AG04449 (cell line): ENCODE measurements at places on chromosomes 11 and 22.

DNA sequence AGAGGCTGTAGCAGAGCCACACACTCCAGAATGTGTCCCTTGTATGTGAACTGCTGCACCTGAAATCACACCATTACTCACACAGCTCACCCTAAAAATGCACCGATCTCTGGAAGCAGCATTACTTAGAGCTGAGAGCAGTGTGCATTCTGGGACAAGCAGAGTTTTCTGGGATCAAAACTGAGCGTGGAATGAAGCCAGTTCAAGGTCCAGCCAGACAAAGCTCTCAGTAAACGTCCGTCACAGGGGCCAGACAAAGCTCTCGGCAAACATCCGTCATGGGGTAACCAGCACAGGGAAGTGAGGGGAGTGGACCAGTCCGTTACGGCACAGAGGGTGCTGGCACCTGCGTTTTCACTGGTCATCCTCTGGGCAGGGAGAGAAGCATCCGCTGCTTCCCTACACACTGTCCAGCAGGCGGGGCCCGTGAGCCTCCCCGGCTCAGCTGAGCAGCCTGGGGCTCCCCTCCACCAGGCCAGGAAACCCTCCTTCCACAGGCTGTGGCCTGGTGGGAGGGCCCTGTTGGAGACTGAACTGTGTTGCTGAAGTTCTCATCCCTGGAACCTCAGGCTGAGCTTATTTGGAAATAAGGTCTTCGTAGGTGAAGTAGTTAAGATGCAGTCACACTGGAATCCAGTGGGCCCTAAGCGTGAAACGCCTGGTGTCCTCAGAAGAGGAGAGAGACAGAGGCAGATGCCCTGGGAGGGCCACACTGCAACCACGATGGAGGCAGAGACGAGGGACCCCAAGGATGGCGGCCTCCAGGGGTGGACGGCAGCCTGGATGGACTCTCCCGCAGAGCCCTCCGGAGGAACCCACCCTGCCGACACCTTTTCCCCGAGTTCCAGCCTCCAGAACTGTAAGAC, 883.9 kb downstream of the BRD1 start:
- no peak for DNase-seq

- DNase-seq: no peak
Observed at GRCh38 chr11:69807106-69807815, 12.0 kb downstream of the FGF3 start.

- no peak for DNase-seq
Observed at GRCh38 chr22:48257685-48258055, 1495.2 kb downstream of the TBC1D22A start.

GRCh38 chr11:72750556-72751115, 1.6 kb downstream of the ARAP1 start:
- DNase-seq: no peak

DNA sequence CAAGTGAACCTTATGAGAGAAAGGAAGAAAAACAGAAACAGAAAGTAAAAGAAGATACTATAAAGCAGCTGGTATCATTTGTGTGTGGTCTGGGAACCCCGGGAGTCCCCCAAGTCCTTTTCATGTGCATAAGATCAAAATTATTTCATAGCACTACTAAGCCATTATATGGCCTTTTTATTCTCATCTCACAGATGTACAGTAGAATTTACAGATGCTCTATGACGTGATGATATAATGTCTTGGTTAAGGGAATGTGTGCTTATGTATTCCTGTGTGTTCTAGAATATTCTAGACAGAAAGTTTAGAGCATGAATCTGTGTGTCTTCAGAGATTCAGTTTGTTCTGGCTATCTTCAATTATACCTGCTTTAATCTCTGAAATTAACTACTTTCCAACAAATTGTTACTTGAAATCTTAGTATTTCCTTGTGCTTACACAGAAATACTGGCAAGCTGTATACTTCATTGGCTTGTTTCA, 8.6 kb upstream of the TPP1 start:
- no peak for DNase-seq

DNA sequence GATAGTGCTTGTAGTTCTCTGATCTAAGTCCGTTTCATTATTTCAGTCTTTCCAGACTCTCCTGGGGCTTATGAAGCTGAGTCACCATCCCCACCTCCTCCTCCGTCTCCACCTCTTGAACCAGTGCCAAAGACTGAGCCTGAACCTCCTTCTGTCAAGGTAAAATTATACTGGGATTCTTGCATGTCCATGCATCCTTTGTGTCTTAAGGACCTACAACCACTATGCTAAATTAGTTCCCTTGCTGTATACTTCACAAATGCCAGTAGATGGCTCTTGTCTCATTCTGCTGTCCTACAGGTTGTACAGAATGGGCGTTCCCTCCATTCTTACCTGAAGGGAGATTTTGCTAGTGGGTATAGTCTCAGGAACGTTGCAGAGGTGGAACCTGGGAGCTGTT, 42.2 kb downstream of the POLD3 start:
- no peak for DNase-seq

GRCh38 chr11:43278193-43278956, 33.4 kb upstream of the API5 start:
- no peak for DNase-seq

- no peak for DNase-seq
Observed at GRCh38 chr11:109267293-109268095, 154.5 kb upstream of the C11orf87 start.

GRCh38 chr11:18324381-18324780, 2.0 kb downstream of the GTF2H1 start:
- DNase-seq: no peak

GRCh38 chr11:125941619-125942611, 3.9 kb upstream of the VSIG10L2 start:
- no peak for DNase-seq

- DNase-seq: no peak
Observed at GRCh38 chr11:84437071-84437980, 1151.2 kb upstream of the CCDC90B start.

DNA sequence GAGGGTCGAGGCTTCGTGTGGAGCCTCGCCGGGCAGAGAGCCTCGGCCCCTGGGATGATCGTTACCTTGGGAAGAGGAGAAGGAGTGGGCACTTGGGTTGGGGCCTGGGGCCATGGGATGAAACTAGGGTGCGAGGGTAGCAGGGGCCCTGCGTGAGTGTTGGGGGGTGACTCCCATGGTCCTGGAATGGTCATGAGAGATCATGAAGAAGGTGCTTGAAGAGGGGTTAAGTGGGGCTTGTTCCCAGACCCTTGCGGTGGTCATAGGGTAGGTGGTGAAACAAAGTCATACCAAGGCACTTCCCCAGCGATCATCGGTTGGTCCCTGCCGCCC, 284 bp downstream of the CCS start:
- no peak for DNase-seq

DNA sequence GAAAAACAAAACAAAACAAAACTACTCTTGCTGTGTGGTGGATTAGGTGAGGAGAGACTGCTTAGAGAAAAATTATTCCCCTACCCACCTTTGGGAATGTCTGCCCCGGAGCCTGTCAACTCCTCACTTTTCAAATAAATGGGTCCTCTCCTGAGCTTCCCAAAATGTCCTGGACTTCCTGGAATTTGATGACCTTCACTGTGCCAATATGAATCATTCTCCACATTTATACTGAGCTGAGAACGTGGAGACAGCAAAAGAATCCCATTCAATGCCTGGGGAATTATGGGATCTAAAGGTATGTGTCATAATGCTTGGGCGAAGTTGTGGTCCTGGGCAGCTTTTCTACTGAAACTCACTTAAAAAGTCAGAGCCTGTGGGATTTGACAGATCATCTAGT, 136.8 kb downstream of the KIF18A start:
- DNase-seq: no peak

DNA sequence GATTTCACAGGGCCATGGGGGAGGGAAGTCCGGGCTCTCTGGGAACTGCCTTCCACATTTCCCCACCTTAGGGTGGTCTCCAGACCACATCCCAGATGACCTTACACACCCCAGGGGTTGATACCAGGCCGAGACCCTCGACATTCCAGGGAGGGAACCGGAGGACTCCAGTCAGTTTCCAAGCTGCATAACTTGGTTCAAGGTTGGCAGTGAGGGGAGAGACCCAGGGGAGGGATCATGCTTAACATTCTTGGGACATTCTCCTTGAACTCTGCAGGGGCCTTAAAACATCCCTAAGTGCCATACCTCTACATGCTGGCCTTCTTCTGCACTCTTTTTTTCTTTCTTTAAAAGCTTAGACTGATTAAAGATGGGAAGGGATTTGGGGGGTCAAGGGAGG, 251.0 kb downstream of the ST3GAL4 start:
- no peak for DNase-seq

DNA sequence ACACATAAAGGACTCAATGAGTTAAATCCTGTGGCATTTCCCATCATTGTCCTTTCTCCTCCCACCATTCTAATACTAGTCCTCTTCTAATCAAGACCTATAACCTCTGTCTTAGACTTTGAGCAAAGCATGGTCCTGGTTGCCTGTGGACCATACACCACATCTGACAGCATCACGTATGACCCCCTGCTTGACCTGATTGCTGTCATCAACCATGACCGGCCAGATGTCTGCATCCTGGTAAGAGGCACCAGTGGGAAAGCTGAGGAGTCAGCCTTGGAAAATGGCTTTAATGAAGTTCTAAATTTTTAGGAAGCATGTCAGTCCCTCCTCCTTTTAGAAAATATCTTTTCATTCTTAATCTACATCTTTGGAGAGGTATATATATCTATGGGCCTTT, 25.8 kb downstream of the POLA2 start:
- DNase-seq: no peak

DNA sequence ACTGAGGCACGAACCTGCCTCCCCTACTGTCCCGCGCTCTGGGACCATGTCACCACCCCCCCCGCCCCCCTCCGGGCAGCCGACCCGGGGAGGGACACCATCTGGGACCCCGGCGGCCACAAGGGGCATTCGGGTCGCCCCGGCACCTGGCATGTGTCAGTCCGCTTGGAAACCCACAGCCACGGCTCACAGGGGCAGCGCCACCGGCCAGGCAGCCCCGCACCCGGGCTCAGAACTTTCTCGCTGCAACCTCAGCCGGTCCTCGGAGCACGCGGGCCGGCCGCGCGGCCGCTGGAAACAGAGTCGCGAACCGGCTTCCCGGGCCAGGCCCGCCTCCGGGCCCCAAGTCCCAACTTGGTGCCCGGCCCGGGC, 159.9 kb upstream of the GRK3 start:
- DNase-seq: no peak

DNA sequence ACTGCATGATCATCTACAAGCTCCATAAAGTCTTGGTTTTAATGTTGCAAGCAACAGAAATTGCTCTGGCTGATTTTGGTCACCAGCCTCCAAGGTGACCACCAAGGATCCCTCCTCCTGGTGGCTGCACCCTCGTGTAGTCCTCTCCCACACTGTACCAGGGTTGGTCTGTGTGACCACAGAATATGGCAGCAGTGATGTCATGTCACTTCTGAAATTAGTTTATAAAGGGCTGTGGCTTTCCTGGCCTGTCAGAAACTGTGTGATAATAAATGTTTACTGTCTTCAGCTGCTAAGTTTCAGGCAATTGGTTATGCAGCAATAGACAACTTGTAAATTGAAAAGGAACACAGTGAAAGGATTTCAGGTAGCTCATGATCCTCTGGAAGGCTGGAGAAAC, 5.3 kb upstream of the PRDM11 start:
- DNase-seq: no peak

- no peak for DNase-seq
Observed at GRCh38 chr11:113256431-113257202, 57.8 kb upstream of the TTC12 start.

GRCh38 chr11:113578033-113578380, 102.8 kb upstream of the DRD2 start:
- no peak for DNase-seq

GRCh38 chr22:43944670-43945430, 10.4 kb upstream of the SAMM50 start:
- DNase-seq: no peak

DNA sequence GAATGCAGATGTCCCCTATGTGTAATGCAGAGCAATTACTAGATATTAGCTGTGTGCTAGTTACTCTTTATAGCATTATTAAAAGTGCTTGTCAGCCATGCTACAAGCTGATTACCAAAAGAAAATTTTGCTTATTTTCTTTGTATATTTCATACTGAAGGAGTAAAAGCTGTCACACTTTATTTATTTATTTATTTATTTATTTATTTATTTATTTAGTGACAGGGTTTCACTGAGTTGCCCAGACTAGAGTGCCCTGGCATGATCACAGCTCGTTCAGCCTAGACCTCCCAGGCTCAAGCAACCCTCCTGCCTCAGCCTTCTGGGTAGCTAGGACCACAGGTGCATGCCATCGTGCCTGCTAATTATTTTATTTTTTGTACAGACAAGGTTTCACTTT, 4.3 kb upstream of the MTNR1B start:
- no peak for DNase-seq

DNA sequence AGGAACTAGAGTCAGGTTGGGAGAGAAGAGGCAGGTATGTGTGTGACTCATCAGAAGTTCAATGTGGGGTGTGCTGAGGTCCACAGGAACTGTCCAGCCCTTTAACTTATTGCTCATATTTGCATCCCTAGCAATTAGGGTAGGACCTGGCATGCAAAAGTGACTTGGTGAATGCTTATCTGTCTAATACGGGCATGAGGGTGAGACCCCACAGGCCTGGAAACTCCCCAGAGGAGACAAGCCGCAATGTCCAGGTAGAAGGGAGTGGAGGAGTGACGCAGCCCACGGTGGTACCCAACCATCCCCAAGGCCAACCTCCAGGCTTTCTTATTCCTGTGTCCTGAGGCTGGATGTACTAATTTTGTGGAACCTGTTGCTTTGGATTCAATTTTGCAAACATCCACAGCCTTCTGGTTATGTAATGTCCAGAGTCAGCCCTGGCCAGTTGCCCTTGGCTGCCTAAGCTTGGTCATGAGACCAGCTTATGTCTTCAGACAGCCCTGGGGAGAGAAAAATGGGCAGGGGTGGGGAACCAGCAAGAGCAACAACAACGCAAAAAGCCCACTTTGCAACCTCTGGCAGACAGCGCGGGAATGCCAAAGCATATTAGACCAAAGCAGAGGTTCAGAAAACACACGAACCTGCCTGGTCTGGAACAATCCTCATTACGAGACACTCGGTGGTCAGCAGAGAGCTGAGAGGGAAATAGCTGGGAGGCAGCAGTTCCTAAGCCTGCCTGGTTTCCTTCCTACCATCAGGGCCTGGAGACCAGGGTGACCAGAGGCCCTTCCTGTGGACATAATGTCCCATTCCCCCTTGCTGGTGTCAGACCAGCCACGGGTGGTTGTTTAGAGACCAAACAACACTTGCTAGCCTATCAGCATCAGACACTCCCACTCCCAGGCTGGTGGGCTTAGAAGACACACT, 49.3 kb downstream of the TIMP3 start:
- DNase-seq: no peak

DNA sequence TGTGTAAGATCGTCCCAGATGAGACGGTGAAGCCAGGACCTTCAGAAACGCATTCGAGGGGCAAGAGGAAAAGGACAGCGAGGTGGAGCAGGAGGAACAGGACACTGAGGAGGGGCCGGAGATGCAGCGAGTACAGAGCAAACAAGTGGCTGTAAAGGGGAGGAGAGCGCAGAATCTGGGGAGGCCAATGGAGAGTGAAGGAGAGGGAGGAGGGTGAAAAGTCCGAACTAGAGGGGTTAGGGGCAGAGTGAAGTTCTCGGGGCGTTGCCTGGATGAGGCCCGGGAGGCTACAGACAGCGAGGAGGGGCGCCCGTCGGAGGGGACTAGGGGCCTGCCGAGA, 8.8 kb upstream of the PPIL2 start:
- no peak for DNase-seq

- no peak for DNase-seq
Observed at GRCh38 chr11:86625981-86626380, 46.4 kb downstream of the ME3 start.

GRCh38 chr11:117759305-117759704, 37.7 kb downstream of the DSCAML1 start:
- DNase-seq: no peak

GRCh38 chr11:15180212-15180792, 65.6 kb downstream of the INSC start:
- no peak for DNase-seq

- no peak for DNase-seq
Observed at GRCh38 chr11:60981515-60981914, 10.0 kb downstream of the CD6 start.
